Stimulated activated CD4-positive, alpha-beta T cell treated with anti-CD3 and anti-CD28 coated beads, Interleukin-15, amount 100 ng/mL, for 1 hour (primary cell): ENCODE measurements at places on chromosomes 11 and 22.

GRCh38 chr11:8721609-8722500 lies 39.3 kb downstream of the RPL27A start:
- DNase-seq: no peak

DNA sequence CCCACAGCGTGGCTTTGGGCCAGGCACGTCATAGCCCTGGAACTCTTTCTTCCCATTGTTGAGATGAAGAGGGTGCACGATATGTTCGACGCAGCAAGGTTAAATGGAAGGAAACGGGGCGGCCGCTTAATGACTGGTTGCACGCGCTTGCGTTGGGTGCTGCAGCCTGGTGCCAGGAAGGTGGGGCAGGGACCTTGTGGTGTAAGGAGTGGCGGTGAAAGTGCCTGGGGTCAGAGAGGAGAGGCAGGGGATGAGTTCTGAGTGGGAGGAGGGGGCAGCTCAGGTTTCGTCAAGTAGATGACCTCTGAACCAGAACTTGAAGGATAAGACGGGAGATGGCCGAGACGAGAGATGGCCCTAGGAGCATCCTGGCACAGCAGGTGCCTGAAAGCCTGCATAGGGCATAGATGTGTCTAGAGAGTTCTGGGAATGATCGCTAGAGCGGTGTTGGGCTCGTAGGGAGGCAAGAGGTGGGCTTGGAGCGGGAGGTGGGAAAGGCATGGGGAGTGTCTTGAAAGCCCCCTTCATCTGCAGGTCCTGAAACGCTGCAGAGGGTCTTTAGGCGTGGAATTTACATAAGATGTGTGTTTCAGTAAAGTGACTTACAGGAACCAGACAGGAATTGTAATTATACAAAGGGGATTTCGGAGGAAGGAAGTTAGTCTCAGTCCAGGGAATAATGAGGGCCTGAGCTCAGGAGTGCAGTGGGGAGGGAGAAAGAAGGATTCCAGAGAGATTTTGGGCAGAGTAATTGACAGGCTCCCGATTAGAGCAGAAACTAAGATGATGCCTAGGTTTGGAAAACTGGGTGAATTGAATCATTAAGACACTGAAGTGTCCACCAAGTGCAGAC lies 43.2 kb upstream of the CLDN5 start:
- no peak for DNase-seq

GRCh38 chr11:112783945-112784322 lies 177.3 kb upstream of the NCAM1 start:
- DNase-seq: no peak

DNA sequence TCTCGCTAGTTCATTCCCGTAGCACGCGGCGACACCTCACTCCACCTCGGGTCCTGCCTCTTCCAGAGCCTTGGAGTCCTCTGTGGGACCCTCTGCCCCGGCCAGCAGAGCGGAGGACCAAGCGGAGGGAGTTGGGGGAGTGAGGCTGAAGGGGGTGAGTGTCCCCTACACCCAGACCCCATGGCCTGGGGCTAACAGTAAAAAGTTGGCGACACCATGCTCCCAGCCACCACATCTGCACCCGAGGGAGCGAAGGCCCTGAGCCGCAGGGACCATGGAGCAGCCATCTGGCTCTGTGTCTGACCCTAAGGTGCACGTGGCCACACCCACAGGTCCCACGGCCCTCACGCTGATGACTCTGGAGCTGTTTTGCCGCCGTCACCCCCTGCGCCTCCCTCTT lies 293.8 kb downstream of the BRD1 start:
- no peak for DNase-seq

- no peak for DNase-seq
Observed at GRCh38 chr22:34841331-34841771, 224.6 kb upstream of the ISX start.

- no peak for DNase-seq
Observed at GRCh38 chr11:44610186-44610955, 44.9 kb downstream of the CD82 start.

DNA sequence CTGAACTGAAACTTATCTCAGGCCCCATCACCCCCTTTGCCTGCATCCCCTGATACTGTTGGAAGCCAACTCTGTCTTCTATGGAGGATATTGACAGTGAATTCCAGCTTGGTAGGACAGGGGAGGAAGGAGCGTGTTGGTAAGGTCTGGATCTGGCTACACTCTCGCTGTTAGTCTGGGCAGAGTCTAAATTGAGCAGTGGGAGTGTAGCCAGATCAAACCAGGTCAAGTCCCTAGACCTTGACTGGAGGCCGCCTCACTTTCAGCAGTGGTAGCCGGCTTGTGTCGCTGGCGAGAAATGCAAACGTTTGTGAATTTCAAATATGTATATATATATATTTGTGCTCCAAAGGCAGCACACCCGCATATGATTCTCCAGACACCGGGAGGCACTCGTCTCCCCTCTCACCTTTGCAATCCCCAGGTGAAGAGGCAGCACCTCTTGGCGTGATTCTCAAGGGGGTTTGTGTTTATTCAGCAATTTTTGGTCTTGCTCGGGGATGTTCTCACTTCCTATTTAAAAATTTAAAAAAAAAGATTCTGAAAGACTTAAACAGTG lies 26.7 kb downstream of the DHCR7 start:
- DNase-seq: no peak

DNA sequence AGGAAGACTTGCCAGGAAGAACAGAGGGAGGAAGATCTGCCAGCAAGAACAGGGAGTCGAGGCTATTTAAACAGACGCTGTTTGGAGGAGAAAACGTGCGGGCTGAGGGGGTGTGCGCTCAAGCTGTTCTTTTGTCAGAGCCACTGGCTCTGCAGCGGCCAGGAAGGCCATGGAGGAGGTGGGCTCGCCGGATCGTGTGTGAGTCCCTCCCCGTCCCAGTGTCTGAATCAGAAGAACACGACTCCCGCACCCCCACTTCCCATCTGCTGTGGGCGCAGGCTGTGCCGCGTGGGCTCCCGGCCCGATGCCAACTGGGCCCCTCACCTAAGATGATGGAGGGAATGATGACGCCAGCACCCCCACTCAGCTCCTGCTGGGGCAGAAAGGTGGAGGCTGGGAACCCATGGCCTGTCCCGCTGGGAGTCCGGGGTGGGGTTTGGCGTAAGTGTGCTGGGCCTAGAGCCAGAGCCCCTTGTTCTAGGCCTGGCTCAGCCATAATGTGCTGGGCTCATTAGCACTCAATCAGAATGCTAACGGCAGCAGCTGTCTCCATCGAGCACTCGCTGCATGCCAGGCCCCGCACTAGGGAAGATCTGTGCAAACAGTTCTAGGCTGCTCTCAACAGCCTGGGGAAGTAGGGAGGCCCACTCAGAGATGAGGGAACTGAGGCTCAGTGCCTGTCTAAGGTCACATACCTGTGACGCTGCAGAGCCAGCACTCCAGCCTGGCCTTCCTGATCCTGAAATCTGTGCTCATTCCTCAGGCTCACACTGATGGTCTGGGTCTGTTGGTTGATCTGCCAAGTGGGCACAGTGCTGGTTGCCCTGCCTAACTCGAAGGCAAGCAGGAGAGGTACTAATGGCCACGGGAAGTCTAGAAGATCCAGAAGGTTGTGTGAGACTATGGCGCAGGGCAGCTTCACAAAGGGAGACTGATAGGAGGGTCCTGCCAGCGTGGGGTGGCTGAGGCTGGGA lies 11.5 kb downstream of the NPTXR start:
- DNase-seq: no peak

GRCh38 chr11:34192481-34193401 lies 87.3 kb downstream of the NAT10 start:
- no peak for DNase-seq

DNA sequence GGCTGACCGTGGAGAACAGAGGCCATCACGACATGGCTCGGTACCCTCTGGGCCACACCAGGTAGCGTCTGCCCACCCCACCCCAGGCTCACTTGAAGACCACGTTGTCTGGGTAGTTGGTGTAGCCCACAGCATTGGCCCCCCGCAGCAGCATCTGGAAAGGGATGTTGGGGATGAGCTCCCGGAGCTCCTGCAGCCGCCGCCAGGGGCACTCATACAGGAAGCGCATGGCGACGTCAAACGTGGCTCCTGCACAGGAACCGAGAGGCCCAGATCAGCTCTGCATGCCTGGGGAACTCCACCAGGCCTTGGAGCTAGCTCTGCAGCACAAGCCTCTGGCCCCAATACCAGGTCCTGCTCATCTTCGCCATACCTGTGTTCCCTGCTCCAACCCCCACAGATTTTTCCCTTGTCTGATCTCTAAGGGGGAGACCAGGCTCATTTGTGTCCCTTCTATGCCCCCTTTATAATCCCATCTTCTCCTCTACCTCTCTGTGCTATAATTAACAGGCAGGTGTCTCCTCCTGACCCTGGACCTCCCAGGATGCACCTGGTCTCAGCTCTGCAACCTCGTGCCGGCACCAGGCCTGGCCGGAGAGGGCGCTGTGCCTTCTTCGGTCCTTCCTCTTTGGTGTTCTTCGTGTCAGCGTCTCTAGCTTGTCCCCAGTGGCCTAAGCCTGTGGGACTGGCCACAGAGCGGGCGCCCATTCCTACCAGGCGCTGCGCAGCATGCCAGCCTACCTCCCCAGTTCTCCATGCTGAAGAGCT lies 5.0 kb upstream of the LRFN4 start:
- no peak for DNase-seq

DNA sequence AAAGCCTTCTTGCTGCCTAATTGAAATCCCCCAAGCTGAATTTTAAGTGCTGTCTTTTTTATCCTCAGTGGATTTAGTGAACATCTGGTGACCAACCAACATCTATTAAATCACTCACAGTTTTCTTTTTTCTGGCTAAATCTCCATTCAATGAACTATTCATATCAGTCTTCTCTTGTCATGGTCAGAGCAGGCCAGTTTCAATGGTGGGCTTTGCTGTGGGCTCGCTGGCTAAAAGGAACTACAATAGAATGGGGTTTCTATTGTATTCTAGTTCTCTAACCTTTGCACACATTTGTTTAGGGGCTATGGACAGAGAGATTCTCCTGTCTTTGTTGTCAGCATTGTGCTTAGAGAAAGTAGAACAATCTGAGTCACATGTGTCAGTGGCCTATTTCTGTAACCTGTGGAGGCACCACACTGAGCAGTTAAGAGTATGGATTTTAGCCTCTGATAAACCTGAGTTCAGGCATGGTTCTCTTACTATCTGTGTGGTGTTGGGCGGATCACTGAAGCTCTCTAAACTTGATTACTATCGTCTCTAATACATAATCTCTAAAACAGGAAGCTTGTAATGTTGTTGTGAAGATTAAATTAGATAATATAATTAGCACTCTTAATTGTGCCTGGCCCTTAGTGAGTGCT lies 94.2 kb upstream of the CADM1 start:
- no peak for DNase-seq

- no peak for DNase-seq
Observed at GRCh38 chr11:45648931-45649330, 16.5 kb downstream of the CHST1 start.

GRCh38 chr11:73461964-73462363 lies 85.8 kb downstream of the RELT start:
- no peak for DNase-seq
